Uterine smooth muscle cell (primary cell): ENCODE measurements at places on chromosomes 13 and 19. TPM values are rescaled to one million over a fixed set of nuclear protein-coding genes. Genes with fewer than 3 reads are reported as not detected.

PALM3 gene
- total RNA-seq: 0.55 and 0.87 TPM in 2 replicates

S1PR2 gene
- 11.2 and 12.2 TPM in 2 replicates for total RNA-seq

NPHS1 gene
- total RNA-seq: under 0.01 TPM in 1 of 2 replicates, not detected in the other

ACER1 gene
- total RNA-seq: not detected in 2 replicates

TMEM221 gene
- total RNA-seq: 0.25 TPM in 1 of 2 replicates, not detected in the other
